ENCODE measurements at places on chromosomes 5 and 9. TPM values are rescaled to one million over a fixed set of nuclear protein-coding genes. Genes with fewer than 3 reads are reported as not detected.
A peak's percentile ranks its signal among the peaks of the same experiment; 100 is the strongest.

The IRX4 gene
- polyA plus RNA-seq: 0.16 TPM

- no peak for DNase-seq
Observed at GRCh38 chr9:101341958-101342357, 42.8 kb downstream of the BAAT start.

- DNase-seq: no peak
Observed at GRCh38 chr5:23740029-23740428, 232.6 kb downstream of the PRDM9 start.

The MYOZ3 gene
- 5.7 TPM for polyA plus RNA-seq

DNA sequence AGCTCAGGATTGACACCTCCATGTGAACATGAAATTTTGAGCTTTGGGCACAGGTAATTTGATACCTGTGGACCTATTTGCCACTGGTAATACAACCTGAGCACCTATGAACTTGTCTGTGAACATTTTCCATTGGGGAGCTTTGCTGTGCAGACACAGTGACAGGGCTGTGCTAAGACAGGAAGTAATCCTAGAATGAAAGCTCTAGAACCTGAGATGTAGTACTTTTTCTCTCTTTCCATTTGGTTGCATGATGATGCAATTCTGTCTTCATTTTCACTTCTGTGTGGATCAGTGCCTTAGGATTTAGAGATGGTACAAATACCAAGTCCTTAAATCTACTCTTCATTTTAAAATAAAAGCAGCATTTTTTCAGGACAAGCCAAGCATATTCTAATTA lies 216.9 kb downstream of the NR3C1 start:
- no peak for DNase-seq

- DNase-seq: no peak
Observed at GRCh38 chr5:40605295-40605958, 74.3 kb upstream of the PTGER4 start.

GRCh38 chr9:129258124-129258822 lies 80.2 kb upstream of the IER5L start:
- peak; percentile 60 for DNase-seq
